ENCODE measurements at places on chromosomes 7 and 10.

DNA sequence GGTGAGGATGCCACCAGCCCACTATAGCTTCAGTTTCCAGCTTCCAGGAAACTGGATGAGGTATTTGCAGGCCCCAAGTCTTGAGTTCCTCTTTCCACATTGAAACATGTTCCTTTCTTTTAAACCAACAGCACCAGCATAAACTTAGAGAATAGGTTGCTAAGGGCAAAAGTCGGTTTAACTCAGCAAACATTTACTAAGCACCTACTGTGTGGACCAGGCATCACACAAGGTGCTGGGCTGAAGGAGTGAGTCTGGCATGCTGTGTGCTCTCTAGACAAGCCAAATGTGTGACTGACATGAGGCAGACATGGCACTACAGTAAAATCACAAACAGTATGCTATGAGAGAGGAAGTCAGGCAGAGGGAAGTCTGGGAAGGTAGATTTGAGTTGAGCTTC is 11.0 kb upstream of the RASSF4 start:
- no peak for DNase-seq

- no peak for DNase-seq
Observed at GRCh38 chr7:71465741-71466189, 333.8 kb downstream of the GALNT17 start.

DNA sequence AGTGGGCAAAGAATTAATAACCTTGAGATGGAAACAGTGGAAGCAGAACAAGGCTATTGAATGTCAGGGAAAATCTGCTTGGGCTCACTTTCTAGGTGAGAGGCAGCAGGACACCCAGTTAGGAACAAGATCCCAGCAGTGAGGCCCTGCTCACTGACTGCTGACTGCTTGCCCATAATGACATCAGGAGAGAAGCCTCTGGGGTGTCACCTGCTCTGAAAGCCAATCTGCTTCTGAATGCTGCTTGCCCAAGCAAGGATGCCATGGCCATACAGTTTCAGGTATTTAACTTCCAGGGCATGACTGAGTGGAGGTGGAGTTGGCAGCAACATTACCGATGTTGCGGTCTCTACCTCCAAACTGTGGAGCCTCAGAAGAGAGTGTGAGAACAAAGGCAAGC is 11.7 kb upstream of the WAPL start:
- DNase-seq, result no peak

- peak; percentile 55 for DNase-seq
Observed at GRCh38 chr7:138875794-138876193, 77.8 kb upstream of the ATP6V0A4 start.

DNA sequence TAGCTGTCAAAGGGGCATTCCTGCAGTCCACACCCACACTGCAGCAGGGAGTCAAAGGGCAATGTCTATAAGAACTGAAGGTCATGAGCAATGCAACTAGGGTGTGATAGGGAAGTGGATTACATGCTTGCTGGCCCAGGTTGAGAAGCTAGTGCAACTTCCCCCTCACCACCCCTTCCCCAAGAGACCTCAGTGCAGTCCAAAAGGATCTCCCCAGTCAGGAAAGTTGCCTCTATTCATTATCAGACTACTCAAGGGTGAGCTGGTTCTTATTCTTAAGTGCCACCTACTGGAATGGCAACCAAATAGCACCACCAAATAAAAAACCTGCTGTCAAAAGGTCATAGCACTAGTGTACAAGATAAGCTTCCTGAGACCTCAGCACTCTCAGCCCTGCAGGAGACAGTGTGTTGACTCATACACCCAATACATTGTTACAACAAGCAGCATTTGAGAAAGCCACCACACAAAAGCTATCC is 28.2 kb downstream of the MTERF1 start:
- DNase-seq, result peak; percentile 63

- no peak for DNase-seq
Observed at GRCh38 chr10:70515035-70515667, 36.6 kb downstream of the PALD1 start.

DNA sequence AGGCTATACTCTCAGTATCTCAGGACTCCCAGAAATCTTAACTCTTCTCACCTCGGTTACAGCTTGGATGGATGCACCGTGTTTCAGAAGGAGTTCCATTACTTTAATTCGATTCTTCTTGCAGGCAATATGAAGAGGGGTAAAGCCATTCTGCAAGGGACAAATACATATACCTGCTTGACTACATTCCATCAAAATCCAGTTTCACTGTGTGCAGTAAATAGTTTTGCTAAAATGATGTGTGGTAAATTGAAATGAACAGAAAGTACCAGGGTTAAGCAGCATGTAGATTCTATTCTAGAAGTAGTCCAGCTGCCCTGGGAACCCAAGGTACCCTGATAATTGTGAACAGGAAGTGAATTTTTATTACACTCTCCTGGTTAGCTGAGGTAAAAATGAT is 183.9 kb downstream of the ANK3 start:
- no peak for DNase-seq
